ENCODE measurements at places on chromosomes 2 and 18.

DNA sequence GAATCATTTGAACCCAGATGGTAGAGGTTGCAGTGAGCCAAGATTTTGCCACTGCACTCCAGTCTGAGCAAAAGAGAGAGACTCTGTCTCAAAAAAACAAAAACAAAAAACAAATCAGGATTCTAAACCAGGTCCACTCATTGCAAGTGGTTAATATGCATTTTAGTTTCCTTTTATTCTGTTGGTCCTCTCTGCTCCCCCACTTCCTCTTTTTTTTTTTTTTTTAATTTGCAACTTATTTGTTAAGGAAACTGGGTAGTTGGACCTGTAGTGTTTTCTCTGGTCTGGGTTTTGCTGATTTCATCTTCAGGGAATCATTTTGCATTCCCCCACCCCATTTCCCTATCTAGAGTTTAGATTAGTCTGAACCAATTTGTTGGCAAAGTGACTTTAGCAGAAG is 14.0 kb downstream of the FER1L5 start:
- no peak for DNase-seq

GRCh38 chr2:230814616-230815015 is 50.1 kb upstream of the ITM2C start:
- DNase-seq, result no peak

GRCh38 chr18:77062518-77063003 is 70.0 kb downstream of the MBP start:
- peak; percentile 8 for DNase-seq

DNA sequence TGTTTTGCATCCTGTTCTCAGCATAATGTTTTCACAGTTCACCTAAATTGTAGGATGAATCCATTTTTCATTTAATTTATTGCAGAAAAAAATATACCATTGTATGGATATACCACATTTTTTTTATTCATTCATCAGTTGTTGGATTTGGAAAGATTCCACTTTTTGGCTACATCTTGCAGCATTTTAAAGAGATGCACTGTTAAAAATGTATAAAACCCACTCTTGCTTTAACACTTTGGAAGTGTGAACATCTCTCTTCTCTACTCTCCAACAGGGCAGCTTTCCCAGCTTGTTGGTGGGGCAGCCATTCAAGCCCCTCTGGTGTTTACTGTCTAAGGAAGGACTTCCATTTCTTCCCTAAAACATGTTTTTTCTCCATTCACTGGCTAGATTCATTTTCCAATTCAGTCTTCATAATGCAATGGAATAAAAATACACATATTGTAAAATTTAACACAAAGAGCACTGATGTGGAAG is 104.4 kb upstream of the CBLN2 start:
- DNase-seq, result no peak

GRCh38 chr2:22326250-22326649 is 1058.7 kb upstream of the KLHL29 start:
- no peak for DNase-seq

DNA sequence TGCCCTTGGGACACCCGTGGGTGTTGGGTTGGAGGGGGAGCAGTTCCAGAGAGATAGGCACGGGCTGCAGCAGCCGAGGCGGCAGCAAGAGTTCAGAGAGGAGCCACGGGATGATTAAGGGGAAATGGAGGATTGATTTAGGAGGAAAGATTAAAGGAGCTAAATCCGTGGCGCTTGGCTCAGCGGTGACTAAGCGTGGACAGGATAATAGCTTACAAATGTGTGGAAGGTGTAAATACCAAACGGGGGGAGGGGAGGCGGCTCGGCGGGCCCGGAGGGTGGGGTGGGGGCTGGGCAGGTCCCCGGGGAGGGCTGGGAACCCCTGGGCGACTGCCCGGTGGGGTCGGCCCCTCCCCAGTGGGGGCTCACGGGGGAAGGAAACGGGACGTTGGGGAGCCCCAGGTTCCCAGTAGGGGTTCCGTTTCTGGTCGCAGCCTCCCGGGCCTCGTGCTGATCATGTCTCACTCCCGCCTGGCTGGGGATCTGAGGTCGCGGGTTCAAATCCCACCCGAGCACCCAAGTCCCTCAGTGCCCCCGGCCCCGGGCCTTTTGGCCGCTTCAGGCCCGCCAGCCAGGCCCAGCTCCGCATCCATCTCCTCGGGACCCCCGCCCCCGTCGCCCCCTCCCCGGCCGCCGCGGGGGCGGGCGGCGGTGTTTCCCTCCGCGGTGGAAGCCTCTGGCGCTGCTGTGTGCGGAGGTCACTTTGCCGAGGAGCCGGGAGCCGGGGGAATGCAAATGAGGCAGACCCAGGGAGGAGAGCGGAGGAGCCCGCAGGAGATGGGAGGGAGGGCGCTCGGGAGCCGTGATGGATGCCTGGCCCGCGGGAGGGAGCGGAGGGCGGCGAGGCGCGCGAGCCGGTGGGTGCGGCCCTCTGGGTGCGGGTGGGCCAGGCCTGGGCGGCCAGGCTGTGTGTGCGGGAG is 8.1 kb downstream of the ASIC4 start:
- DNase-seq, result peak; percentile 83

GRCh38 chr18:47545613-47546012 is 294.2 kb upstream of the SKOR2 start:
- no peak for DNase-seq

DNA sequence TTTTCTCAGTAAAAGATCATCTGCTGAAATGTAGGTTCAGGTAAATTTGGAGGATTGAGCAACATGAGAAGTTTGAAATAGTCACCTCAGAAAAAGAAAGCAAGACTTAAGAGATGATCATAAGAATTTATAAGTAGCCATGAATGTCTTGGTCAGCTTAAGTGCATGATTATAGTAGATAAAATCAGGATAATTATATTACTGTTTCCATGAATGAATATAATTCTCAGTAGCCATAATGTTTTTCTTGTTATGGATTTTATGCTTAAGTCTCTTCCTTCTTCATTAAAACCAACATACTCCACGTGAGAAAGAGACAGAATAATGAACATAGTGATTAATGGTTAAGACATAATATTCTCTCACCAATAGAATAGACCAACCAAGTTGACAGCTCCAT is 223.7 kb downstream of the EXOC6B start:
- no peak for DNase-seq

- DNase-seq, result no peak
Measured at GRCh38 chr2:202378001-202378400, 1.9 kb downstream of the BMPR2 start.

GRCh38 chr2:37917281-37918228 is 7.5 kb upstream of the RMDN2 start:
- DNase-seq, result no peak

DNA sequence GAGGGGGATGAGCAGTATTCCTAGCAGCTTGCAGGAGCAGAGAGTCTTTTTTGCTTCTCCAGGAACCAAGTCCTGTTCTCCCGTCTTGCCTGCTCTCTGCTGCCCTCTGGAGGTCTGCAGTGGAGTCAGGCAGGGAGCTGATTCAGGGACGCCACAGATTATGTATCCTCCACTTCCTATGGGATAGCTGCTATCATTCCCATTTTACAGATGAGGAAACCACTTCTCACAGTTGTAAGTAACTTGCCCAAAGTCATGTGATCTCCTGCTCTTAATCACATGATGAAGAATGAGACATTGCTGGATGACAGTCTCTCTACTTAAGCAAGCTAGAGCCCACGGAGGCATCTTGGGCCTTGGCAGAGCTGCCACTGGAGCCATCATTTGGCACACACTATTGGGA is 8.3 kb downstream of the SLC4A5 start:
- peak; percentile 70 for DNase-seq

DNA sequence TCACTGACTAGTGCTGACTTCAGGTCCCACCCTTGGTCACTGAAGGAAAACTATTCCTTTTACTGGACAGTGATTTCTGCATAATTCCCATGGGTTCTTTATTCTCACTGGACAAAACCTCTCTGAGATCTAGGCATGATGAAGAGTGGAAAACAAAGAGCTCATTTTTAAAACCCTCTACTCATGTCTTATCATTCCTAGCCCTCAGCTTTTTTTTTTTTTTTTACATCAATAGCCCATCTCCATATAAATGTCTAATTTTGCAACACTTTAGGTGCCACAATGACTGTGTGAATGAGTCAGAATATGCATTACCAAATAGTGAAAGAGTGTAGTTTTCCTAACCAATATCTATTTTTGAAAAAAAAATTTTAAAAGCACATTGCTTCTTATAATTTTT is 74.8 kb downstream of the TCF4 start:
- no peak for DNase-seq

DNA sequence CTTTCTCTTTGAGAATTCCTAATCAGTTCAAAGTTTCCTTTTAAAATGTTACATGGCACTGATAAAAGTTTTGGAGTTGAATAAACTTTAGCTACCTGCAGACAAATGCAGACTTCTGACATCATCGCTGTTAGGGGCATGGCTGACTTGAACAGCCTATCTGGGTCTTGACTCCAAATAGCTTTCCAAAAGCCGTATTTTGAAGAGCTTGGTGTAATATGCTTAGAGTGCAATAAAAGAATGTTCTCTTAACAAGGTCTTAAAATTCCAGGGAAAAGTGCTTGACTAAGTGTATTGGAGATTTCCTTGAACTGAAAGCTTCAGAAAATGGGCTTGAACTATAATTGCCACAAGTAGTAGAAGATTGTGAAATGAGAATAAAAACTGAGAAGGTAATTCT is 342.9 kb upstream of the DCC start:
- DNase-seq, result no peak

GRCh38 chr18:69814861-69815385 is 132.8 kb downstream of the CD226 start:
- DNase-seq, result no peak

- DNase-seq, result no peak
Measured at GRCh38 chr2:165406173-165406572, 63.3 kb upstream of the CSRNP3 start.

- DNase-seq, result no peak
Measured at GRCh38 chr18:26546170-26546874, 2.0 kb downstream of the KCTD1 start.

DNA sequence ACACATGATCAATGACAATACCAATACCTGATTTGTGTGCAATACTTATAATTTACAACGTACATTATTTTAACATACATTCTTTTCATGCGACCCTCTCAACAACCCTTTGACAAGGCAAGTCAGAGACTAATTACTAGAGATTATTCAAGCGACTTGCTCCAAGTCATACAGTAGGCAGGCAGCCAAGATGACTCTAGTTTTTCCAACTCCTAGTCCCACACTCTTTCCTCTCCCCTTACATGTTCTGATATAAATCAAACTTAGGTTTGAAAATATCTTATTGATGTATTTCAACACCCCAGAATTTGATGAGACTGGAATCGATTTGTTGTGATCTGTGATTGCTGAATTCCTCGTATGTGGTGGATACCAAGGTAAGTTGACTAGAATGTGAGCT is 8.0 kb upstream of the CYP27C1 start:
- no peak for DNase-seq

- DNase-seq, result no peak
Measured at GRCh38 chr18:33062834-33063364, 290.1 kb upstream of the KLHL14 start.

DNA sequence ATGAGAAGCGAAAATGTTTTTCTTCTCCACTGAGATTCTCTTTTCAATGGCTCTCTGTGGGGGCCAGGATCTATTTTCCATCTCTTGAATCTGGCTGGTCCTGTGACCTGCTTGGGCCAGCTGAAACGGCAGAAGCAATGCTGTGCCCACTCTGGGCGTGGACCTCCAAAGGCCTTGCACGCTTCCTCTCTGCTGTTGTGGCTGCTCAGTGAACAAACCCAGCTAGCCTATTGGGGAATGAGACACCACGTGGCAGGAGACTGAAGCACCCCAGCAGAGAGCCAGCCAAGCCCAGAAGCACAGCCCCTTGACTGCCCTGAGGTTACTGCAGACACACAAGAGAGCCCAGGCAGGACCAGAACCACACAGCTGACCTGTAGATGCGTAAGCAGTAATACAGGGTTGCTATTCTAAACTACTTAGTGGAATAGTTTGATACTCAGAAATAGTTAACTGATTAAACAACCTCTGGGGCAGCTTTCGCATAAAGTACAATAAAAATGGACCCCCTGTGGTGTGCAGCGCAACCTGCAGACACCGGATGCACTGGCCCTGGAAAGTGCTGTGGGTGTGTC is 221.7 kb upstream of the SH3BP4 start:
- no peak for DNase-seq

GRCh38 chr2:98911376-98912154 is 24.5 kb downstream of the CRACDL start:
- peak; percentile 40 for DNase-seq

- no peak for DNase-seq
Measured at GRCh38 chr18:54967786-54968185, 8.5 kb upstream of the CCDC68 start.

- DNase-seq, result no peak
Measured at GRCh38 chr18:59142274-59142673, 2.6 kb downstream of the SEC11C start.

DNA sequence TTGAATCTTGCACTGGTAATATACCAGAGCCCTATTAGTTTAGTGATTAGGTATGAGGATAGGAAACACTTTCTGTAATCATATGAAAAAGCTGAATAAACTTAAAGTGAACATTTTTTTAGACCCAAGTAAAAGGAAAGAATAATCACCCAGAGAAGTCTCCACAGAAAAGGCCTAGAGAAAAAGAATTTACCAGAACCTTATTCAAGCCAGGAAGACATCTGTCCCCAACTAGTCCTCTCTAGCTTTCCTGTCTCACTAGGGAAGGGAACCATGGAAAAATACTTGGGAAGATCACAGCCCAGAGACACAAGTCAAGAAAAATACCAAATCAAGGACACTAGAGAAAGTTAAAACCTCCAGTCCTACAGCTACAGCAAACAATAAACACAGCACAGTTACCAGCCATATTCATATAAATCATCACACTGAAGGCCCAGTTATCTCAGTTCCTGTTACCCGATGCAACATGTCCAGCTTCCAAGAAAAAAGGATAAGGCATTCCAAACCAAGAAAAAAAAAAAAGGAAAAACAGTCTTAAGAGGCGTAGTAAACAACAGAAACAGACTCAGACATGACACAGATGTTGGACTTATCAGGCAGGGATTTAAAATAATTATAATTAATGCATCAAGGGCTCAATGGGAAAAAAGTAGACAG is 461.5 kb downstream of the IRS1 start:
- DNase-seq, result no peak

GRCh38 chr2:158723921-158724802 is 71.0 kb upstream of the DAPL1 start:
- peak; percentile 69 for DNase-seq

DNA sequence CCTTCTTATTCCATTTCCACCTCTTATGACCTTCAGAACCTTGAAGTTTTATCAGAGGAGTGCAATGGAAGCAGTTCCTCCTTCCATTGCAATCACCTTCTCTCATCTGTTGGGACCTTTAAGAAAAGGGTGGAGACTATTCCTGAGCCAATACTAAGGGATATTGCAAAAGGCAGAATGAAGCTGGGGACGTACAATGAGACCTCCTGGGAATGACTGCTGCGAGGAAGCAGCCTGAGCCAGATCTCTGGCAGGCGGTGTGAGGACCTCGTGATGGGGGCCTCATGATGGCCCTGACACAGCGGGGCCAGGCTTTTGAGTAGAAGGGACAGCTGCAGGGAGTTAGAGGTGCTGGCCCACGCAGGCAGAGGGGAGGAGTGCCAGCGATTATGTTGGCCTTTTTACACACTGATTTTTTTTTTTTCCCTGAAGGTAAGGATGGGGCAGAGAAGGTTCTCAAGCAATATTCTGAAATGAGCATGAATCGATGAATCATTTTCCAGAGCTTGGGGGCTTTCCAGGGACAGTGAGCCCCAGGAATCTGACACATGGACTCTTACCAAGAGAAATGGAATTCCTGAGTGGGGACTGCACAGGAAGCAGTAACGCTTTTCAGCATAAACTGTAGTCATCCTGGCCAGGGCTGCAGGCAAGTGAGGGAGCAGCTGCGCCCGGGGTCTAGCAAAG is 40.0 kb upstream of the LAPTM4A start:
- no peak for DNase-seq

All from SW480 (cell line).